ENCODE measurements at places on chromosomes 3 and 15.

GRCh38 chr3:56762718-56763117 lies 39.0 kb downstream of the ARHGEF3 start:
- DNase-seq, result no peak

GRCh38 chr3:149203758-149204157 lies 17.9 kb downstream of the CP start:
- no peak for DNase-seq

GRCh38 chr3:99863002-99863401 lies 45.3 kb downstream of the CMSS1 start:
- DNase-seq, result no peak

DNA sequence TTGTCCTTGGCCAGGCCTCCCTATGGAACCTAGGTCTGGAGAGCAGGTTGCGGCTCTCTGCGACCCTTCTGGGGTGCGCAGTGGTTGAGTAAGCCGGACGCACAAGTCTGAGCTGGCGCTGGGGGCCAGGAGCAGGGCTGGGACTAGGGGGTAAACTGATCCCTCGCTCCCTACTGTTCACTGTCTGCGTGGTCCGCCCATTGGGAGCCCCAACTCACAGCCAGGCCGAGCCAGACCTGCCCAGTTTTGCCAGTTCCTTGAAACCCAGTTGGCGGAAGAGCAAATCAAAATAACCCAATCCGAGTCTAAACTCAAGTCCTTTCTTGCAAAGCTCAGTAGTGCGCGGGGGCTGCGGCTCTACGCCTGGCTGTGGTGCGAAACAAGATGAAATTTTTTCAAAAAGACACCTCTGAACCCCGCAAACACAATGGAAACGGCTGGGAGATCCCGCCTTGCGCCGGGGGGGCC lies 17.5 kb downstream of the RGMA start:
- DNase-seq, result no peak

DNA sequence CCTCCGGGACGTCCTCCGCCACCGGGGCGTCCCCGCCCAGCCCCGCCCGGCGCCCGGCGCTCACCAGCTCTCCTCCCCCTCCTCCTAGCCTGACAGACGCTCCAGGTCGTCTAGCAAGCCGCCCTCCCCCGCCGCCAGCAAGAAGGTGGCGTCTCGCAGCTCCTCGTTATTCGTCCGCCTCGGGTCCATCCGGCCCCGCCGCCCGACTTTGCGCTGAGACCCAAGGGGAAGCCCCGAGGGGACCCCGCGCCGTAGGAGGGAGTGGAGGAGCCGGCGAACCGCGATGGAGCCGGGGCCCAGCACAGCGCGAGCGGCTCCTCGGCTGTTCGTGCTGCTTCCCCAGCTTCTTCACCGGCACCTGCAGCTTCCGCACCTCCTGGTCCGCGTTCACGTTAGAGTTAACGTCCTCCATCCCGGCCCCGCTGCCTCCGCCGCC lies 26.3 kb upstream of the MTHFS start:
- no peak for DNase-seq

- no peak for DNase-seq
These were observed 183.5 kb upstream of the NSMCE3 start for GRCh38 chr15:29452881-29453731.

DNA sequence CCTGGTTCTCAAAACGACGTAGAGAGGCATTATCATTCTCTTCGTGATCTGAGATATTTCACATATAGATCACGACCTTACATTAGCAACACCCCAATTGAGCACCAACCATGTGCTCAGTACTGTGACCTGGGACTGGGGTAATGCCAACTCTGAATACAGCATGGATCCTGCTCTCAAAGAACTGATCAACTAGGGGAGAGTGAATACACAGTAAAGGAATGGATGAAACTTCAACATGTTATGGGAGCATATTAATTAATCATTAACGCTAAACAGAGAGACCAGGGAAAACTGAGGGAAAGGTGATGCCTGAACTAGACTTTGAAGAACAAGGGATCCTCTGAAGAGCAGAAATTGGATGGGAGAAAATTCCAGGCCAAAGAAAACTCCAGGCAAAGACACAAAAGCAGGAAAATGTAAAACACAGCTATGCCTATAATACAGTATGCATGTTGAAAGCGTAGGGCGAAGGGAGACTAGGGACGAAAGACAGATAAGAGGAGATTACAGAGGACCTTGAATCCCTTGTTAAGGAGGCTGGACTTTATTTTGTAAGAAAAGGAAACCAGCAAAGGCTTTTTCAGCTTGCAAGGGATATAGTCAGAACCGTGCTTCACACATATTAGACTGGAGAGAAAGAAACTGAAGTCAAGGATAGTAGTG lies 105.7 kb downstream of the ANO10 start:
- no peak for DNase-seq
